Tibial artery (tissue), 4 donors: ENCODE measurements at places on chromosomes 3 and 15.

GRCh38 chr3:174223626-174224025, 635.5 kb upstream of the NAALADL2 start:
- H3K27ac ChIP-seq = no peak overlapping the region
- no peaks in the 10 kb centered on the region for H3K27me3 ChIP-seq
- no peaks in the 10 kb centered on the region for H3K4me1 ChIP-seq

- no peaks in the 10 kb centered on the region for H3K36me3 ChIP-seq
- H3K4me1 ChIP-seq = no peaks in the 10 kb centered on the region
- H3K4me3 ChIP-seq = no peak overlapping the region
- no peak for DNase-seq
- H3K27ac ChIP-seq = no peak overlapping the region
- no peaks in the 10 kb centered on the region for H3K27me3 ChIP-seq
These were observed 23.1 kb downstream of the AADAC start for GRCh38 chr3:151837057-151837456.

DNA sequence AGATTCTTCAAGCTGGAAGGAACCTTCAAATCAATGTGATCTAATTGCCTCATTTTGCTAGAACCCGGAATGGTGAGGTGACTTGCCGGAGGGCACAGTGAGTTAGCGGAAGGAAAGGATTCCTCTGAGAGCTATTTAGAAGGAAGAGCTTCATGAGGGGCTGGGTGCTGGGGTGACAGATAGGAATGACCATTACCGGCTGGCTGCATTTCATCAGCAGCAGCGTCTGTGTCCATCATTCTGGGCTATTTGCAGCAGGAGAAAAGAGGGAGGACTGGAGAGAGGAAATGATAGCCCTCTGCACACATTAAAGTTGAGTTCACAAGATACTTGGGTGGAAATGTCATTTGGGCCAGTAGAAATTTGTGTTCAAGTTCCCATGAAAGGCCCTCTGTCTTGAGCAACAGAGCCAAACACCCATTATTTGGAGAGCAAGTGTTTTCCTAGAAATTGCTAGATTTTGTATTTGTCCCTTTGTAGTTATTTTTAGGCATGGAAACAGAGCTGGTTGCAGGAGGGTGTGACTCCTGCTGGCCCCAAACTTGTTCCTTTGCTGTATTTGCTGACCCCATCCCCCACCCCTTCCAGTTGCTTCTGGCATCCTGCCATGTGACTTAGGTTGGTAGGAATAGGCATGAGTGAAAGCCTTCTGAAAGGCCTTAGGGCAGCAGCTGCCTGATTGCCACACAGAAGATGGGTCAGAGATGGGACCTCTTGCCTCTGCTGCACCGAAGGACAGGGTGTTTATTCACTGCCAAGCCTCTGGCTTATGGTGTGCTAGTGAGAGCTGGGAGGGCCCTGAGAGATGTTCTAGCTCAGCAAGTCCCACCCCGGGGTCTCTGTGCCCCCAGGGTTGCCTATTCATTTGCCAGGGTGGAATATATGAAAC, 87.5 kb upstream of the PLXNA1 start:
- peak; percentile 65 for DNase-seq
- no peaks in the 10 kb centered on the region for H3K36me3 ChIP-seq
- H3K27me3 ChIP-seq = no peaks in the 10 kb centered on the region
- H3K27ac ChIP-seq = peak overlapping the region; percentile 13
- peaks cover 8% of the 10 kb centered on the region for H3K4me1 ChIP-seq

- no peaks in the 10 kb centered on the region for H3K27me3 ChIP-seq
- peaks cover 32% of the 10 kb centered on the region for H3K36me3 ChIP-seq
- H3K4me3 ChIP-seq = peak overlapping the region; percentile 82
These were observed 2.1 kb downstream of the PHC3 start for GRCh38 chr3:170179432-170179831.

GRCh38 chr3:17771177-17772017, 29.0 kb upstream of the TBC1D5 start:
- no peaks in the 10 kb centered on the region for H3K36me3 ChIP-seq
- no peak for DNase-seq

DNA sequence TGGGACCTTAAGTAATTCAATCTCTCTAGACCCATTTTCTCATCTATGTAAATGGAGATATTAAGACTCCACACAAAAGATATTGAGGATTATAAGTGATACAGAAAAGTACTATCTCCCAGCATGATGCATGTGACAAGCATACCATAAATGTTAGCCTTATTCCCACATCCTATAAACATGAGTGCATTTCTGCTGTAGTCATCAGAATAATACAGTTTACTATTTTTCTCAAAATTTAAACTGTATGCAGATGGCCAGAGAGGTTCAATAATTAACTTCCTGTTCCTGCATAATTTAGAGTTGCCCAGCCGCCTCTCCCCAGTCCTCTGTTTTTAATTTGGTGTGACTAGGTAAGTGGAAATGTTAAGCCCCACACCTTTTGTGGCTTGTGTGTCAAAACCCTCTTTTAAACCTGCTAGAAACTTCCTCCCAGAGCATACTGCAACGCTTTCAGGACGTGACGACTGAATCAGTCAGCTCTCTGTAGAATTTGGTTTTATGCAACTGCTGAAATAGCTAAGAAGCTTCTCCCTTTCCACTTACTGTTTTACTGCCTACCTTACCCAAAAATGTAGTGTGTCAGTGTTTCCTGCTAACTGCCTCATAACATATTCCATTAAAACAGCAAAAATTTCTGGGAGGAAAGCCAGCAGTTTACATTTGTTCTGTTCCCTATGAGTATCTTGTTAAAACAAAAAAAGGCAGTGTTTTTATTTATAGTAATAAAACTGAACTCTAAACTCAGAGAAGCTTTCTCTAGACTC, 1037.9 kb downstream of the EPHA3 start:
- H3K36me3 ChIP-seq = no peaks in the 10 kb centered on the region
- no peaks in the 10 kb centered on the region for H3K4me1 ChIP-seq
- H3K27ac ChIP-seq = no peak overlapping the region
- H3K4me3 ChIP-seq = no peak overlapping the region

DNA sequence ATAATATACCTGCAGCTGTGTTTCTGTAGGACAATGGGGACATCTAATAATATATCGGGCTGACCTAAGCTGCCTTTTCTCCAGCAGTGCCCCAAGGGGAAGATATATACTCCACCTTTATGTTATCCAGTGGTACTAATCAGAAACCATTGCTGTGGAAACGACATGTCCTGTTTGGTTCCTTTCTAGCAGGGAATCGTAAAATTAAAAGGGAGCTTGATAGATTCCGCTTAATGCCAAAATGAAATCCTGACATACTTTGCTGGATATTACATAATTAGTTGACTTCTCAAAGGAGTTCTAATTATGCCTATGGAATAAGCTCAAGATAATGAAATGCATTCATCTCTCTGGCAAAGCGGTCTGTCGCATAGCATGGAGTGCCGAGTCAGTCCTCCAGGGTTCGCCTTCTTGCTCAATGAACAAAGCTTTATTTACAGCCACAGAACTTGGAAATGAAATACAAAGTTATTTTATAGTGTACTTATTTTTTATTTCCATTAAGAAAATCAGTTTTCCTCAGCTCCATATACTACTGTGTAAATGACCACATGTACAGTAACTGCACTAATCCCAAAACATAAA, 262.8 kb downstream of the LRTM1 start:
- H3K36me3 ChIP-seq = no peaks in the 10 kb centered on the region
- H3K4me1 ChIP-seq = peaks cover 4% of the 10 kb centered on the region
- no peaks in the 10 kb centered on the region for H3K27me3 ChIP-seq
- no peak overlapping the region for H3K4me3 ChIP-seq
- no peak for DNase-seq
- H3K27ac ChIP-seq = no peak overlapping the region

DNA sequence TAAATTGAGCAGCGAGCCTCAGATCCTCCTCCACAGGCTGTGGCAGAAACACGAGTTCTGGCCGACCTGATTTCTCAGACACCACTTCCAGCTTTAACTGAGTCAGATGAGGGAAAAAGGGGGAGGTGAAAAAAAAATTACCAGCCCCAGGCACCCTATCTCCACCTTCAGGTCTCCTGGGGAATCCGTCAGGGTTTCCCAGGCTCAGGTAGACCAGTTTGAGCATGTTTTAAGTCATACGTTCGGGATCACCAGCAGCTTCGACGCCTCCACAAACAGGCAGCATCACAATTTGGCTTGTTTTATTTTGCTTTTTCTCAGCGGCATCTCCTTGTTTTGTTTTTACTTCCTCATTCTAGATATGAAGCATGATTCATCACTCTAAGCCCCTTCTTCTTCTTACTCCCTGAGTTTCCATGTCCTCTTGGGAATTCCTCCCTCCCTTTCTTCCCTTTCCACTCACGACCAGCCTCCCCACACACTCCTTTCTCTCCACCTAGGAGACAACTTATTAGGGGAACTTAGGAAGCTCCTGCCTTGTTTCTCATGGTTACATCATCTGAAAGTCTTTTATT, 190.1 kb downstream of the ZNF621 start:
- H3K27ac ChIP-seq = no peak overlapping the region
- no peaks in the 10 kb centered on the region for H3K36me3 ChIP-seq
- no peak for DNase-seq
- H3K4me3 ChIP-seq = no peak overlapping the region
- no peaks in the 10 kb centered on the region for H3K27me3 ChIP-seq

DNA sequence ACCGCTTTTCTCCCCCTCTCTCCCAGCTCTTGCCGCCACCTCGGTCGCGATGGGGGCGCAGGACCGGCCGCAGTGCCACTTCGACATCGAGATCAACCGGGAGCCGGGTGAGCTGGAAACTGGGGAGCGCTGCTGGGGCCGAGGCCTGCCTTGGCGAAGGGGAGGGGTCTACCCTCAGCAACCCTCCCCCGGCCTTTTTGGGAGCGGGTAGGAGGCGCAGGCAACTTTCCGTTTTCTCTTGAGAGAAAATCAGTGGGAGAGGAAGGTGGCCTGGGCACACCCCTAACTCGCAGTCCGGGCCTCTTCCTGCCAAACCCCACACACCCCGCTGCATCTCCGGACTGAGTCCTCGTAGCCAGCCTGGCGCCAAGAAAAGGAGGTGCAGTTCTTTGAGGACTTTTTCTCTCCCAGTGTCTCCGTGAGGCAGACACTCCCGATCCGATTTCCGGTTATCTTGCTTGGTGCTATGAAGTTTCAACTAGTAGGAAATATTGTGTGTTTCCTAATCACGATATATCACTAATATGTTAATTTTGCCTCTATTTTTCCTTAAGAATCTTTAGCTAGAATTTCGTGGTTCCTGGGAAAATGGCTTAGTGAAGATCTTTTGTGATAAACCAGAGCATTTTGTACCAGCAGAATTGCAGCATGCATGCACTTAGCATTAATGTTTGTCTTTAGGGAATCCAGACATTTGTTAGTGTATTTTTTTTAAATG, 631 bp downstream of the NKTR start:
- peak; percentile 74 for DNase-seq
- peak overlapping the region; percentile 87 for H3K4me3 ChIP-seq
- H3K27ac ChIP-seq = peak overlapping the region; percentile 100
- H3K36me3 ChIP-seq = no peaks in the 10 kb centered on the region
- no peaks in the 10 kb centered on the region for H3K4me1 ChIP-seq

GRCh38 chr15:30978328-30978727, 13.1 kb downstream of the MTMR10 start:
- no peak overlapping the region for H3K4me3 ChIP-seq
- no peaks in the 10 kb centered on the region for H3K27me3 ChIP-seq
- no peaks in the 10 kb centered on the region for H3K4me1 ChIP-seq
- H3K27ac ChIP-seq = no peak overlapping the region

DNA sequence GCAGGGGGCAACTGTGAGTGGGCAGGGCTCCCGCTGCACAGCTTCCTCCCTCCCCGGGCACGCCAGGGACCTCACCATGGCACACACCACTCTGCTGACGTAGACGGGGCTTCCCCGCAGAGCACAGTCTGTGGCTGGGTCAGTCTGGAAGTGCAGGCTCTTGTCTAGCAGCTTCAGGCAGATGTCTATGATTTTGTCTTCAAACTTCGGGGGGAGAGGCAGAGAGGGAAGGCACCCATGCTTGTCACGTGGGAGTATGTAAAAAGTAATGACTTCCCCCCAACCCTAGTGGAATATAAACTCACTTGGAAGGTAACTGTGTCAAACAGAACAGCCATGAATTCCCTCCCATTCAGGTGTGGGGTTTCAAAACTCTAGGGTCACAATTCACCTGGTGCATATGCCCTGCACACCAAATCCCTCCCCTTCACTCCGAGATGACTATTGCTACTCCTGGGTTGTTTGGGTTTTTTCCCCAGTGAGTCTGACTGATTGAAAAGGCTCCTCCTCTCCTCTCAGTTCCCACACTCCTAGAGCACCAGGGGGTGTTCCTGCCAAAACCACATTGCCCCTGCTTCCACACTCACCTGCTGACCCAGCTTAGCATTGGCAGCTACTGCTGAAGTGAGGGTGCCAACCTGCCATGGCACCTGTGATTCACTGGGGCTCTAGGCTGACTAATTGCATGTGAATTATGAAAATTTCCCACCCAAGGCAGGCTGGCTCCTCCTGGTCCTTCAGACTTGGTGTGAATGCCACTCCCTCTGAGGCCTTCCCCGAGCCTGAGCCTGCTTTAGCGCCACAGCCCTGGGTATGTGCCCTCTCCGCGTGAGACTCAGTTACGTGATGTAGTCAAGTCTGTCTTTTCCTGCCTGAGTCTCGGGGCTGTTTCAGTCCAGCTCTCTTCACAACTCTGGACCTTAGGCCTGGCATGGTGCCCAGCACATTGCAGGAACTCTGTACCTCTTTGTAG, 13.0 kb downstream of the TGM5 start:
- H3K36me3 ChIP-seq = no peaks in the 10 kb centered on the region
- H3K4me1 ChIP-seq = no peaks in the 10 kb centered on the region
- DNase-seq = no peak
- H3K4me3 ChIP-seq = no peak overlapping the region

- DNase-seq = no peak
- no peaks in the 10 kb centered on the region for H3K36me3 ChIP-seq
These were observed 589 bp upstream of the MAPKBP1 start for GRCh38 chr15:41773729-41774061.

GRCh38 chr15:101357333-101357732, 62.3 kb upstream of the SNRPA1 start:
- H3K27ac ChIP-seq = no peak overlapping the region
- H3K36me3 ChIP-seq = no peaks in the 10 kb centered on the region
- H3K4me1 ChIP-seq = no peaks in the 10 kb centered on the region
- no peak for DNase-seq
- H3K27me3 ChIP-seq = no peaks in the 10 kb centered on the region
- H3K4me3 ChIP-seq = no peak overlapping the region

DNA sequence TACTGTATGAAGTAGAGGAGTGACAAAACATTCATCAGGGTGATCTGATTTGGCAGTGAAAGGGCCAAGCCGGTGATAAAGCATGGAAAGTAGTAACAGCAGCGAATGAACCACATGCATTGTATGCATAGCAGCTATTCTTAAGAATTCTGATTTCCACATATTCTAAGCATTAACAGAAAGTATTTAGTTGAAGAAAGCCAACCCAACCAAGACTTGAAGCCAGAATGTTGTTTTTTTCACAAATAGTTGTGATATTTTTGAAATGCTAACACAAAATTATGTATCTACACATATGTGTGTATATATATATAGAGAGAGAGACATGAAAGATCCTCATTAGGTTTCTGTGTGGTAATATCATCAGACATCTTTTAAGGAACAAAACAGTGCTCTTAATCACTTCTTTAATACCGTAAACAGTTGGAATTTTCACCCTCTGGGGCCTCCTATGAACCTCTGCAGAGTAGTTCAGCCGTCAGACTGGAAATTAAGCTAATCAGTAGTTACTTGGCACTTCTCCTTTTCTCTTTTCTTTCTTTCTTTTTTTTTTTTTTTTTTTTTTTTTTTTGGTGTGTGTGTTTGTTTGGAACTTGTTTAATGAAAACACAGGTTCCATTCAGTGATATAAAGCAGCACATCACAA, 139.6 kb downstream of the CMSS1 start:
- H3K4me3 ChIP-seq = no peak overlapping the region
- no peak for DNase-seq
- H3K27ac ChIP-seq = peak overlapping the region; percentile 87
- no peaks in the 10 kb centered on the region for H3K27me3 ChIP-seq

- no peaks in the 10 kb centered on the region for H3K4me1 ChIP-seq
- peak; percentile 68 for DNase-seq
- H3K36me3 ChIP-seq = no peaks in the 10 kb centered on the region
- H3K27me3 ChIP-seq = no peaks in the 10 kb centered on the region
- peak within 1 kb of the TSS; percentile 72 for H3K4me3 ChIP-seq
These were observed at the start of gene AVEN for GRCh38 chr15:34038871-34039789. Gene AVEN, minus strand, starts transcription at chr15:34039204. Its CDS starts 158 bp downstream, at chr15:34039046.
